IPS DF 6.9 (cell line): ENCODE measurements at places on chromosomes 11 and 22.

DNA sequence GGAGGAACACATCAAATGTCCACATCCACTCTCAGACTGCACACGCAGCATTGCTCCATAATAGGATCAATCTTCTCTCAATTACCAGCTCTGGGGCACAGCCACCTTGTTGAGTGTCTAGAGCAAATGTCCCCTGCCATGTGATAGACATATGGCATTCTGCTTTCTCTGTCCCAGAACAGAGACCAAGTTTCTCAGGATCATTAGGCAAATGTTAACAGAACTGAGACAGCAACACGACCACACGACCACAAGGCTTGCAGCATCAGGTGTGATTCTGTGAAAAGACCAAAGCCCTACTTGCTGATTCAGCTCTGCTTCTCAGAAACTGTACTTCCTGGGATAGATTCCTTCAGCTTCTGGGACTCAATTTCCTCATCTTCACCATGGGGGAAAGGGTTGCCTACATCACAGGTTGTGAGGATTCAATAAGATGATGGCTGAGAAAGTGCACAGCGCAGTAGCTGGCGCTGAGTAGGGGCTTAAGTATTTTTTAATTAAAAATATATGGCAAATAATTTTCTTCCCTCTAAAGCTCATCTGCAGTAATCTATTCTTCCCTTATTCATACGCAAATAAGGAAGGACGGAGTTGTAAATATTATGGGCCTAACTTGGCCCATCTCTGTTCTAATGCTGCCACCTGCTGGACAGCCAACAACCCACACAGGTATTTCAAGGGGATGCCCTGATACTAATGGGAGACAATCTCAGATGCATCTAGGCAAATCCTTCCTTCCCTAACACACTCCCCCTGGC lies 54.3 kb upstream of the USP47 start:
- peak; percentile 50 for DNase-seq

DNA sequence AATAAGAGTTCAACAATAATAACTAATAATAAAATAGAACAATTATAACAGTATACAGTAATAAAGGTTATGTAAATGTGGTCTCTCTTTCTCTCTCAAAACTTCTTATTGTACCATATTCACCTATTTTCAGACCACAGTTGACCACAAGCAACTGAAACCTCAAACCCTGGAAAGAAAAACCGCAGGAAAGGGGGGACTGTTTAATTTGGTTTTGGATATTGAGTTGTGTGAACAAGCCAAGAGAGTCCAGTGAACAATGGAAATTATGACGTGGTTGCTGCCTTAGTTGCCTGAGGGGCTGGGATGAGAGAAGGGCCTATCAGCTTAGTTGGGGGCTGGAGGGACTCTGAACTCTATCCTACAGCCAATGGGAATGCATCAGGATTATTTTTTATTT lies 178.7 kb upstream of the POU2AF2 start:
- DNase-seq = no peak

- peak; percentile 48 for DNase-seq
Measured at GRCh38 chr11:58513747-58514367, 6.0 kb upstream of the OR5B21 start.

DNA sequence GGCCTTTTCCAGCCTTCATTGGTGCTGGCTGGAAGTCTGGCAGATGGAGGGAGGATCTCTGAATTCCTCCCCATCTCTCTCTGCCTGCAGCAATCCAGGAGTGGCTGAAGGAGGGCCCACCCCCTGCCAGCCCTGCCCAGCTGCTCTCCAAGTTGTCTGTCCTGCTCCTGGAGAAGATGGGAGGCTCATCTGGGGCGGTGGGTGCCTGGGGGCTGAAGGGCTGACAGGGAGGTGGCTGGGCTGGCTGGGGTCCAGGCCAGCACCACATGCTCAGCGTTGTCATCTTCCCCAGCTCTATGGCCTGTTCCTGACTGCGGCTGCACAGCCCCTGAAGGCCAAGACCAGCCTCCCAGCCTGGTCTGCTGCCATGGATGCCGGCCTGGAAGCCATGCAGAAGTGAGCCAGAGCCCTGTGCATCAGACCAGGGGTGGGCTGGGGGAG lies 12.2 kb downstream of the TKFC start:
- no peak for DNase-seq

GRCh38 chr11:1390569-1391164 lies 933 bp downstream of the BRSK2 start:
- DNase-seq = no peak
